ENCODE measurements at places on chromosomes 3 and 15.

- DNase-seq: no peak
These were observed 5.6 kb downstream of the FAM98B start for GRCh38 chr15:38459480-38459879.

- DNase-seq: peak; percentile 7
These were observed 94.4 kb downstream of the SLCO3A1 start for GRCh38 chr15:91947683-91948608.

DNA sequence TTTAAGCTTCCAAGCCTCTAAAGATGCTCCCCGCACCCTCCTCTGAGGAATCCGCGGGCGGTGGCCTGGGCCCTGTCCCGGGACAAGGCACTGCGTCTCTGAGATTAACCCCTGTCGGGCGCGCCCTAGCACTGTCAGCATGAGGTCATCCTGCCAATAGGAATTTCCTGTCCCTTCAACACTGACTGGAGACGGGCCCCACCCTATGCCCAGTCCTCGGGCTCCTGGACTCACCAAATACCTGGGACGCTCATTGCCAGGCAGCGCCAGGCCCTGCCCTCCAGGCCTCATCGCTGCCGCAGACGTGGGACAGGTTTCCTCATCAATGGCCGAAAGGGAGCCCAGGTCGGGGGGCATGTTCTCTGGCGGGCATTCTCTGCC is 67.6 kb upstream of the SH3GL3 start:
- no peak for DNase-seq

- DNase-seq: no peak
These were observed 14.2 kb downstream of the LRIG1 start for GRCh38 chr3:66486646-66487045.

DNA sequence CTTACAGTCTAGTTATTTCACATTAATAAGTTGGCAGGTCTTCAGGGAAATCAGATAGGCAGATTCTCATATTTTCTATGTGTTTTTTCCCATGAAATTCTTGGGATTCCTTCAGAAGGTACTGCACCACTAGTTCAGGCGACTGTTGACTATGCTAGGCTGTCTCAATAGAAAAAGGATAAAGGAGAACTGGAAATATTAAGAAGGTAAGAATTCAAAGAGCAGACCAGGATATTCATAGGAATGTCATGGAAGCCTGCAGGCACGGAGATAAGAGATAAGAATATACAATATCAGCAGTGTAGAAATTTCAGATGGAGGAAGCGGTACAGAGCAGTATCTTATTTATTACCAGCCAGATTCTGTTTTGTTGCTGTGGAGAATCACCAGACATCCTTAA is 432.1 kb upstream of the MDFIC2 start:
- no peak for DNase-seq

DNA sequence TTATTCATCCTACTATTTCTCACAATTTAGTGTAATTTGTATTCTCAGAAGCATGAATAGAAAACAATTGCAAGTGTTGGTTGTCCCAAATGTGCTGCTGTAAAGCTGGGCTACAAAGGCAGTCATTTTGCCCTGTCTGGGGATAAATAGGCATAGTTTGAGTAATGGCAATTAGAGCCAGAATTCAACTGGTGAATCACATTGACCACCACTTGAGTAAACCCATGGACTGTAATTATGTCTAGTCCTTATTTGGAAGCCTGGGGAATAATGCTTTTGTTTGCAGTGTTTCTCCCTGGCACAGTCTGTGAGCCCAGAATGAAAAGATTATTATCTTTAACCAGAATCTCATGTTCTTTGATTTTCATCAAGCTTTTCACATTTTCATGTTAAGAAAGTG is 30.5 kb upstream of the CHL1 start:
- DNase-seq: no peak

DNA sequence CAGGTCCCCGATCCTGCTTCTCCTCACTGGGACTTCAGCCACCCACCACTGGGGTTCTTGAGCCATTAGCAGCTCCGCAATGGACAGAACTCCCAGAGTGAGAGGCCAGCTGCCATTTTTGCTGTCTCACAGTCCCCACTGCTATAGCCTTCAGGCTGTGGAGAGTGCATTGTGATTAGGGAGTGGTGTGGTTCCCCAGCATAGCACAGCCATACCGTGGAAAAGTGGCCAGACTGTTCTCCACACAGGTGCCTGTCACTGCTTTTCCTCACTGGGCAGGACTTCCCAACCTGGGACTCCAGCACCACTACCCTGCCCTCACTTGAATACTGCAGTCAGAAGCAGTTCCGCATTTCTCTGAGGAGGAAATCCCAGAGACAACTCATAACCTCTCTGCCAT is 270.3 kb upstream of the DCBLD2 start:
- DNase-seq: no peak

DNA sequence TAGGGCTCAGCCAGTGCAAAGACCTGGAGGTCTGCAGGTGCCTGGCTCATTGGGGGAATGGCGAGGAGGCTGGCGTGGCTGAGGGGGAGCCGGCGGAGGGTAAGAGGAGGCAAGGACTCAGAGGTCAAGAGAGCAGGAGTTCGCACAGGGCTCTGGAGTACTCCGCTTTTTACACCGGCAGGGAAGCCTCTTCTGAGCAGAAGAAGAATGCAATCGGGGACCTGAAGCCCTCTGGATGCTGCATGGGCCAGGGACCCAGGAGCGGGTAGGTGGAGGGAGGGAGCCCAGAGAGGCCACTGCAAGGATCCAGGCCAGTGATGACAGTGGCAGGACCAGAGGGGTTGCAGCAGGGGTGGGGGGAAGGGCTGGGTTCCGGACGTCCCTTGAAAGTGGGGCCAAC is 70.4 kb upstream of the TAMM41 start:
- no peak for DNase-seq

- DNase-seq: no peak
These were observed 54.7 kb downstream of the RPL22L1 start for GRCh38 chr3:170815340-170815739.

- no peak for DNase-seq
These were observed 34.2 kb downstream of the KAT2B start for GRCh38 chr3:20074226-20075063.

- no peak for DNase-seq
These were observed 34.3 kb downstream of the USP8 start for GRCh38 chr15:50458348-50459112.

GRCh38 chr3:68996356-68996995 is 17.0 kb downstream of the EOGT start:
- no peak for DNase-seq

- DNase-seq: no peak
These were observed 3.7 kb downstream of the RUBCN start for GRCh38 chr3:197733042-197733441.

GRCh38 chr3:194486540-194487288 is at the start of gene ATP13A3:
Gene ATP13A3 (minus strand): TSS chr3:194487002. CDS start chr3:194462190, 24,812 bp downstream.
- DNase-seq: peak; percentile 56

DNA sequence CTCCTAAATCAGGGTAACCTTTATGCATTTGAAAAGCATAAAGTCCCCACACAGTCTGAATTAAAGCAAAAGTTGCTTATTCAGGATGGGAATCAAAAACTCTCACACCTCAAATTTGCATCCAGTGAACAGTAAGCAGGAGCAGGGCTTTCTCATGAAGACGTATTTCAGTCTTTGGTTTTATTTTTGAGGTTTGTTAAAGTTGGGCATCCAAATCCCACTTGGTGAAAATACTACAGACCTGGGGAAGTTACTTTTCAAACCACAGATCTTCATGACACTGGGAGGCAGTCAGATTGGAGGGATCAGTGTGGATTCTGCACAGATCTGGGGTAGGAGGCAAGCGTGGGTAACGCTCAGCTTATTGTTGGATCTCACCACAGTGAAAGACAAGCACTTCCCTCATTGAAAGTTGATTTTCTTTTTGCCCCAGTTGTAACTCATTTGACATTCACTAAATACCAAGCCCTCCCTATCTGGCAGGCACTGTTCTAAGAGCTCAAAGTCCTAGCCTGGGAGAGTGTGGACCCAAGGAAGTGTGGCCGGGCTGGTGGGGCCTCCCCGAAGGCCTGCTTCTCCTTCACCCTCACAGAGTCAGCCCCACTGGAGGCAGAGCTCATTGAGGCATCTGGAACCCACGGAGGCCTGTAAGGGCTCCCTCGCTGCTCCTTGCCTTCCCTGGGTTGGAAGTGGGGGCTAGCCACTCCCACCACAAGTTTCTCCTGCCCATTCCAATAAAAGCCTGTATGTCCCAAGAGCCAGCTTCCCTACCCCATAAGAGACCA is 783 bp upstream of the ISG20 start:
- no peak for DNase-seq

GRCh38 chr3:136932523-136932922 is 25.3 kb upstream of the IL20RB start:
- no peak for DNase-seq

GRCh38 chr3:145983101-145983500 is 177.9 kb downstream of the PLOD2 start:
- DNase-seq: no peak

GRCh38 chr15:54820811-54821210 is 375.9 kb downstream of the RSL24D1 start:
- DNase-seq: no peak

DNA sequence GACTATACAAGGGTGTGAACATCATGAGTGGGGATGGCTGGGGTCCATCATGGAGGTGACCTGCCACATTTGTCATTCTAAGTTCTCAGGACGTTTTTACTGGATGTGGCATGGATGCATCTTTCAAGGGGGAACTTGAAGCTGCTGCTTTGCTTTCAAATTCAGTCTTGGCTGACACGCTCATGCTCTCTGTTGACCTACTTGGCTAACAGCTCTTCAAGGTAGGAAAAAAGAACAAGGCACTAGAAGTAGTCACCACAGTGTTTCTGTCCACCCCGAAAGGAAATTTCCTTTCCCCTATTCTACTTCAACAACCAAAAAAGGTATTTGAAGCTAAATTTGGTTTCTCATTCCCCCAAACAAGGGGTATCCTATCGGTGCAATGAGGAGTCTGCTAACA is 15.0 kb downstream of the STIMATE start:
- DNase-seq: no peak

GRCh38 chr3:71227270-71227661 is 356.3 kb downstream of the FOXP1 start:
- no peak for DNase-seq

DNA sequence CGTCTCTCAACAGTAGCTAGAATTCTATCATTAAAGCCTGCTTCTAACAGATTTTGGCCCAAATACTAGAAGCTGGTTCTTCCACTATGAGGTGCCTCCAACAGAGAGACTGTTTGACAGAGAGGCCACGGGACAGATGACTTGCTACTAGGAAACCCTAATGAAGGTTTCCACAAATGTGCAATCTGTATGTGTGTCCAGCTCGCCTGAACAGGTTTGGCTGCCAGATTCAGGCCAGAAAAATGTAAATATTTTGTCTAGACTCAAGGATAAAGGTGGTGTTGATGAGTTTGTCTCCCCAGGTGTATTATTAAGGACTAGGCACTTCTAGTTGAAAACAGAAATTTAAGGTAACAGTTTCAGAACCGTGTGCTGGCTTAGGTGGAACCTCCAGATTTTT is 91.6 kb upstream of the TRIM42 start:
- no peak for DNase-seq
